ENCODE measurements at places on chromosomes 16 and 17.

DNA sequence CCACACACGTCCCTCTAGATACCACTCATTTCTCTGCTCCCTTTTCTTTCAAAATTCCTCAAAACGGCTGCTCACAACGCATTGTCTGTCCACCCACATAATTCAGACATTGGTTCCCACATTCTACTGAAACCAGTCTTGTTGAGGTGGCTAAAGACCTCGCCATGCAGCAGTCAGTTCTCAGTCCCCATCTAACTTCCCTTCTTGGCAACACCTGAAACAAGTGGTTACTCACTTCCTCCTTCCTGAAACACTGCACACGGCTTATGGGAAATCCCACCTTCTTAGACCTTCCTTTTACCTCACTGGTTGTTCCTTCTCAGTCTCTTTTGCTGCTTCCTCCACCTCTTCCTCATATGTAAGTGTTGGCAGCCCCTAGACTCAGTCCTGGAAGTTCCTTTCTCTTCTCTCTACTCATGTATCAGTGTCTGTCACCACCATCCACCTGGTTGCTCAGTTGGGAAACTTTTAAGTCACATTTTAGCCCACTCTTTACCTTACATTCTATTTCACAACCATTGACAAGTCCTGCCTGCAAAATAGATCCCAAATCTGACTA is 277.1 kb downstream of the CEP112 start:
- no peaks in the 10 kb centered on the region for H3K27me3 ChIP-seq
- no peaks in the 10 kb centered on the region for H3K36me3 ChIP-seq
- no peak overlapping the region for H3K27ac ChIP-seq
- no peaks in the 10 kb centered on the region for H3K4me1 ChIP-seq
- no peak overlapping the region for H3K4me3 ChIP-seq

DNA sequence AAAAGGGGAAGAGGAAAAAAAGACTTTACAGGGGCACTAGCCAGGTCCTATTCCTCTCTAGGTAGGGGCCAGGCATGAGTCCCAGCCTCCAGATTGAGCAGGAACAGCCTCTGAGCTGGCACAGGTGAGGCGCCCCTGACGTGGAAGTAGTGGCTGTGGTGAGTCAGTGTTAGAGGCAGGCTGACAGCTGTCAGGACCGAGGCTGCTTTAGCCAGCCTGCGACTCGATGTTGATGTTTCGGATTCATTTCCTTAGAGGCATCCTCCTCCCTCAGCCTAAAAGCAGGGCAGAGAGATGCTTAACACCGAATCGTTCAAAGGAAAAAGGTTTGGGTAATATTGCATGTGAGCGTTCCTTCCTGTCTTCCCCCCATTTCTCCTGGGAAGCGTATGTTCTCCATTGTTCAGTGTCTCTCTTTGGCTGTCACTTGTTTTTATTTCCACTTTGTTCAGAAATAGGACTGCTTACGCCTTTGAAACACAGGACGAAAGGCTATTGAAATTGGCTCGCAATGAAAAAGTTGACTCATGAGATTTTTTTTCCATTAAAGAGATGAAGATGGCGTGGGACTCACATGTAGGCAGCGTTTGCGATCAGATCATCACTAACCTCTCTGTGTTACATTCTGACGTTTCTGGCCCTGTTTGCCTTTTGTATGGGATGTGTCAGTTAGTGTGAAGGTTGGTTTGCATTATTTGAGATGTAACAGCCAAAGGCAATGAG is 1.3 kb downstream of the KIAA0513 start:
- H3K36me3 ChIP-seq, result peaks cover 8% of the 10 kb centered on the region
- no peaks in the 10 kb centered on the region for H3K27me3 ChIP-seq
- peaks cover 20% of the 10 kb centered on the region for H3K4me1 ChIP-seq
- peak; percentile 47 for DNase-seq
- peak overlapping the region; percentile 79 for H3K4me3 ChIP-seq

- no peaks in the 10 kb centered on the region for H3K27me3 ChIP-seq
- no peak overlapping the region for H3K27ac ChIP-seq
- no peaks in the 10 kb centered on the region for H3K36me3 ChIP-seq
- H3K4me3 ChIP-seq, result no peak overlapping the region
- DNase-seq, result no peak
These were observed 529.1 kb downstream of the WWOX start for GRCh38 chr16:78628461-78629045.

- peak overlapping the region; percentile 79 for H3K27ac ChIP-seq
- H3K4me1 ChIP-seq, result peaks cover 30% of the 10 kb centered on the region
- no peaks in the 10 kb centered on the region for H3K27me3 ChIP-seq
- H3K4me3 ChIP-seq, result peak overlapping the region; percentile 65
These were observed 333 bp downstream of the MAFG start for GRCh38 chr17:81927152-81927652.

DNA sequence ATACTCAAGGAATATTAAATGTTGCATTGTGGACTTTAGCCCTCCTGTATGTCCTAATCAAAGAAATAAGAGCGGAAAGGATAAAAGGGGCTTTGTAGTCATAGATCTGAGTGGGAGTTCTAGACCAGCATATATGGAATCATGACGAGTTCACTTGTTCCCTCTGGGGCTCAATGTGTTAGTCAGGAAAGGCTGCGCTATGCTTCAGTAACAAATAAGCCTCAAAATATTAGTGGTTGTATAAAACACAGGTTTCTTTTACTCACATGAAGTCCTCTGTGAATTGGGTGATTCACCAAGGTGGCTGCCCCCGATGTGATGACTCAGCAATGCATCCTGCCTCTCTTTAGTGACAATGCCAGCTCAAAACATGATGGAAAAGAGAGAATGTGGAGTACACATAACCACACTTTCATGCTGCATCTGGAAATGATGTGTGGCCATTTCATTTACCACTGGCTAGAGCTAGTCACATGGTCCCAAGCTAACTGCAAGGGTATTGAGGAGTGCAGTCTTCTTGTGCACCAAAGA is 63.3 kb upstream of the IRX5 start:
- H3K27ac ChIP-seq, result no peak overlapping the region
- H3K4me3 ChIP-seq, result no peak overlapping the region
- DNase-seq, result no peak
- H3K27me3 ChIP-seq, result no peaks in the 10 kb centered on the region
- H3K4me1 ChIP-seq, result no peaks in the 10 kb centered on the region

DNA sequence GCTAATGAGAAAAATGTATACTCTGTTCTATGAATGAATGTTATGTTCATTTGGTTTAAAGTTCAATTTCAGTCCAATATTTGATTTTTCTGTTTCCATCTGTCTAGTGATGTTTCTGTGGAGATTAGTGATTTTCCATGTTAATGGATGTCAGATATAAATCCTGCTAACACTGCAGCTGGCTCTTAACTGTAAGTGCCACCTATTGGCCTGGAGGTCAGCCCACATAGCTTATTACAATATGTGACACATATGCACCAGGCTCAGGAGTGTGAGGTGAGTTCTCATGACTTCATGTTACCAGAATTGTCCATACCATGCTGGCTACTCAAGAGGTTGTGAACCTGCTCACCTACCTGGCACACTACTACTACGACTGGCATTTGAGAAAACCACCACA is 17.1 kb downstream of the ATF7IP2 start:
- no peak overlapping the region for H3K27ac ChIP-seq
- no peaks in the 10 kb centered on the region for H3K36me3 ChIP-seq
- no peak for DNase-seq
- H3K27me3 ChIP-seq, result no peaks in the 10 kb centered on the region
- H3K4me1 ChIP-seq, result no peaks in the 10 kb centered on the region
- H3K4me3 ChIP-seq, result no peak overlapping the region

DNA sequence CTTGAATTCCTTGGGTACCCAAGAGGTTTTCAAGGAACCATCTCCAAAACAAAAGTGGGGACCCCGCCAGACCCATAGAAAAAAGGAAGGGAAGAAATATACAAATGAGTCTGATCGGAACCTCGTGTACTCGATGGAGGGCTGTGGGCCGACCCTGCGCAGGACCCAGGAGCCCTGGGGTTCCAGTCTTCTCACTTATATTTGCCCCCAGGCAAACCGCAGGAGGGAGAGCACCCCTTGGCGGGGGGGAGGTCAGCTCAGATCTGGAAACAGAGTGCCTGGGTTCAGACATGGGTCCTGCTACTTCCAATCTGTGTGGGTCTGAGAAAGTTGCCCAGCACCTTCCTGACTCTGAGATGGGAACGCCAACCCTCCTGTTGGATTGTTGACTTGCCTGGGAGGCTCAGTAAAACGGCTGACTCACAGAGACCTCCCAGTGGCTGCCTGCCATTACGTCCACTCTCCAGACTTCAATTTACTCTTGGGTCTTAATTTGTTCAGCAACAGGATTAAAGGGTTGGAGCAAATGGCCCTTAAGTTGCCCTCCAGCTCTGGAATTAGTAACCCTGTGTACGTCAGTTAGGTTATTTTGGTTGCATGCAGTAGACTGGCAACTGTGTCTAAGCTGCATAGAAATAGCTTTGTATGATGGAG is 24.9 kb upstream of the CACNG4 start:
- no peaks in the 10 kb centered on the region for H3K36me3 ChIP-seq
- H3K27me3 ChIP-seq, result peaks cover 32% of the 10 kb centered on the region
- no peak overlapping the region for H3K4me3 ChIP-seq
- DNase-seq, result no peak
- H3K27ac ChIP-seq, result no peak overlapping the region

DNA sequence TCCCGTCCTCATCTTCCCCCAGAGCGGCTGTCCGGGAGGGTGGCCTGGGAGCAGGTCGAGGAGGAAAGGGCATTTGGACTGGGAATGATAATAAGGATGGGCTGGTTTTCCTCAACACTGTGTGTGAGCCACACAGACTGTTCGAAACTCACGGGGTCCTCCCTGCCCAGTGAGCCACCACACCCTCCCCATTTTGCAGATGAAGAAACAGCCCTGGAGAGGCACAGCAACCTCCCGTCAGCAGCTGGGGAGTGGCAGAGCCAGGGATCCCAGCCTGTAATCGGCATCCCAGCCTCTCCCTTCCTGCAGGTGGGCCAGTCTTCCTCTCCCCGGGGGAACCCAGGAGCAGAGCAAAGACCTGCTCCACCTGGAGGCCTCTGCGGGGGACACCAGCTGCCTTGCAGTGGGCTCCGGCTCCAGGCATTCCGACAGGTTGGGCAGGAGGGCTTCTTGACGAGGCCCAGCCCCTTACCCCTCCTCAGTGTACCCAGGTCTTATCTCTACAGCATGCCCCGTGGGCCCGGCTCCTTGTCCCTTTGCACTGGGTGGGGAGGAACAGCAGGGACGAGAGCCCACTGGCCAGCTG is 23.8 kb downstream of the ENGASE start:
- DNase-seq, result no peak
- H3K36me3 ChIP-seq, result no peaks in the 10 kb centered on the region
- H3K4me3 ChIP-seq, result no peak overlapping the region
- no peaks in the 10 kb centered on the region for H3K4me1 ChIP-seq
- H3K27ac ChIP-seq, result no peak overlapping the region

DNA sequence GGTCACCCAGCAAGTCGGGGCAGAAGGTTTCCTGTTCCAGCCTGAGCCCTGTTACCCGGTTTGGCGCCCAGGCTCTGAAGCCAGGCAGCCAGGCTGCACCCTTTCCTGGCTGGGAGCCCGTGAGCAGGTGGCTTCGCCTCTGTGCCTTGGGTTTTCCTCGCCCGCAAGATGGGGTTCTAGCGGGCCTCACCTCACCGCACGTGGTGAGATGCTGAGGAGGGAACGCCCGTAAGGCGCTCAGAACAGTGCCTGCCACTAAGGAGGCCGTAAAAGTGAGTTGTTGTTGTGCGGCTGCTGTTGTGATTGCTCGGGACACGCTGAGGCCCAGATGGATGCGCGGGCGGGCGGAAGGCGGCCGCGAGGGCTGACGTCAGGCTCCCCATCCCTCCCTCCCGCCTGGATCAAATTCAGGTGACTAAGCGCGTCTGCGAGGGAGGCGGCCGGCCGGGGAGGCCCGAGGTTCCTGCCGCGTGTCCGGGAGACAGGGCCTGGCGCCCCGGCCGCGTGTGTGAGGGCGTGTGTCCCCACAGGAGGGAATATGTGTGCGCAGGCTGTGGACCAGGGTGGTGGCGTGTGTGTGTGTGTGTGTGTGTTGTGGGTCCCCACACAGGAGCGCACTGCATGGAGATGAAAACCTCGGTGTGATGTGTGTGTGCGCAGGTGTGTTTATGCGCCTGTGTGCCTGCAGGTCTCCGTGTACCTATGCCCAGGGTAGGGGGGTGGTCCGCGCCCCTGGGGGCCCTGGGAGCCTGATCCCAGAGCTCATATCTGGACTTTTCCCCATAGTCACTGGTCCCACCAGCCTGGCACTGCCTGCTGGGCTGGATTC is 4.3 kb downstream of the CAMKK1 start:
- peaks cover 49% of the 10 kb centered on the region for H3K4me1 ChIP-seq
- H3K27me3 ChIP-seq, result no peaks in the 10 kb centered on the region
- peaks cover 4% of the 10 kb centered on the region for H3K36me3 ChIP-seq

DNA sequence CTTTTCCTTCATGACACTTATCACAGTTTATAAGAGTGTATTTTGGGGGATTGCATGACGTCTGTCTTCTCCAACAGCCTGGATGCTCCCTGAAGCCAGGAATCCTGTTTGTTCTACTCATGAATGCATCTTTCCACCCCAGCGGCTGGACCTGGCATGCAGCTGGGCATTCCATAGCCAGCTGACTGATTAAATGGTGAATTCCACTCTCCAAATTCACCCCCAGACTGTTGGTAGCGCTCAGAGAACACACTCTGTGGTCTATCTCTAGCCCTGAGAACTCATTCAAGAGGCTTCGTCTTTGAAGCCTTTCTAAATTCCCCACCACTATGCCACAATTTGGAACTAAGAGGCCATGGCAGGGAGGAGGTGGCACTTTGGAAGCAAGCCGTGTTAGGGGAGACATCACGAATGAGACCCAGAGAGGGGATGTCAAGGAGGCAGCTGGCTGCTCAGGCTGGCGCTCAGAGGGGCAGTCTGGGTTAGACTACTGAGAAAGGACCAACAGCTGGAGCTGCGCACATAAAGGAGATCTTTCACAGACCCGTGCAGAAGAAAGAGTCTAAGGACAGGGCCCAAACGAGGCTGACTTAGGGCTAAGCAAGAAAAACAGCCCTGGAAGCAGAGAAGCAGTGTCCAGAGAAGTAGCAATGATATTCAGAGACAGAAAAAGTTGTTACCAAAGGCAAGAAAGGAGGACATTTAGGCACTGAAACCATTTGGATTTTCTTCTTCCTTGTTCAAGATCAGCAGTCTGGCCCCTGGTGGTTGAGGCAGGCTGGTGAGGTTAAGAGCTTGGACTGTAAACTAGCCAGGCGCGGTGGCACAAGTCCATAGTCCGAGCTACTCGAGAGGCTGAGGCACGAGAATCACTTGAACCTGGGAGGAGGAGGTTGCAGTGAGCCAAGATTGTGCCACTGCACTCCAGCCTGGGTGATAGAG is 42.4 kb upstream of the ZNF629 start:
- no peak for DNase-seq
- H3K36me3 ChIP-seq, result peaks cover 1% of the 10 kb centered on the region
- H3K27me3 ChIP-seq, result peaks cover 2% of the 10 kb centered on the region
- no peak overlapping the region for H3K4me3 ChIP-seq
- no peaks in the 10 kb centered on the region for H3K4me1 ChIP-seq
